ENCODE measurements at places on chromosomes 16 and 17. TPM values are rescaled to one million over a fixed set of nuclear protein-coding genes. Genes with fewer than 3 reads are reported as not detected.

Gene CCDC144A
- total RNA-seq: 0.23 TPM

Gene ZNF768
- 47.1 TPM for total RNA-seq

Gene PRSS22
- total RNA-seq: 97.1 TPM

Gene TAC4
- not detected for total RNA-seq

Gene CDH8
- not detected for total RNA-seq

Gene CHAD
- total RNA-seq: not detected

Gene SRCIN1
- total RNA-seq: 4.9 TPM

Gene EXOC3L1
- total RNA-seq: 0.29 TPM

Gene G6PC1
- total RNA-seq: not detected

Gene PTX4
- total RNA-seq: not detected

Gene SLC12A3
- total RNA-seq: not detected

Gene DRC3
- 0.78 TPM for total RNA-seq

Gene MYL4
- total RNA-seq: not detected

Gene TEDC2
- total RNA-seq: 58.0 TPM

Gene RBFOX1
- not detected for total RNA-seq

Gene CBFA2T3
- not detected for total RNA-seq

Gene DLX3
- not detected for total RNA-seq

Gene SLC5A2
- 0.29 TPM for total RNA-seq

Gene FGF11
- total RNA-seq: 0.46 TPM

Gene SYT17
- total RNA-seq: 0.38 TPM

Gene RNF112
- not detected for total RNA-seq

Gene MLST8
- 98.9 TPM for total RNA-seq

Gene GAST
- total RNA-seq: not detected

Gene KLHL36
- total RNA-seq: 64.9 TPM

Gene ITGAL
- total RNA-seq: not detected

Gene SLC35G6
- total RNA-seq: not detected

Gene ZFPM1
- 9.2 TPM for total RNA-seq

Gene LCMT1
- total RNA-seq: 24.1 TPM

Gene PABPN1L
- total RNA-seq: not detected

Gene CTRB2
- not detected for total RNA-seq

Gene TUBG1
- 123 TPM for total RNA-seq

Gene HSD17B1
- total RNA-seq: 0.91 TPM

Gene MAP3K3
- 20.1 TPM for total RNA-seq

Gene TEX14
- 0.03 TPM for total RNA-seq

Gene NDRG4
- total RNA-seq: 2.1 TPM

Gene TMEM100
- total RNA-seq: not detected

Gene ZNF19
- 3.5 TPM for total RNA-seq

Gene HEATR9
- total RNA-seq: not detected

Gene ST6GALNAC1
- 5.3 TPM for total RNA-seq

Gene KRT36
- total RNA-seq: not detected

Gene TMEM98
- total RNA-seq: not detected

Gene CMTM1
- total RNA-seq: 5.8 TPM

Gene BAIAP3
- total RNA-seq: 8.2 TPM

Gene C1QTNF1
- total RNA-seq: 7.5 TPM

Gene CACNG3
- not detected for total RNA-seq

Gene DPEP3
- total RNA-seq: not detected

Gene PPP1R27
- total RNA-seq: 2.4 TPM

Gene PSMC3IP
- 16.0 TPM for total RNA-seq

Gene FOXC2
- not detected for total RNA-seq

Gene ARL5C
- not detected for total RNA-seq

Gene TP53TG3B
- total RNA-seq: not detected

Gene TBC1D28
- not detected for total RNA-seq

Gene HOXB6
- total RNA-seq: 160 TPM

Gene NPIPA5
- 0.29 TPM for total RNA-seq

Gene HES7
- 0.61 TPM for total RNA-seq

Gene SALL1
- not detected for total RNA-seq
